Right renal cortex interstitium (tissue), 3 donors: ENCODE measurements at places on chromosomes 16 and 17. TPM values are rescaled to one million over a fixed set of nuclear protein-coding genes. Genes with fewer than 3 reads are reported as not detected.

KAT8 gene
- polyA plus RNA-seq = 66.8 TPM

GFAP gene
- 1.1 TPM for polyA plus RNA-seq

OR4D1 gene
- polyA plus RNA-seq = not detected

CLDN7 gene
- polyA plus RNA-seq = 37.3 TPM

OR3A3 gene
- not detected for polyA plus RNA-seq

ARMC7 gene
- 18.8 TPM for polyA plus RNA-seq

RASD1 gene
- 0.99 TPM for polyA plus RNA-seq

NAE1 gene
- 89.4 TPM for polyA plus RNA-seq

CCL16 gene
- polyA plus RNA-seq = 0.13 TPM

ZNF652 gene
- polyA plus RNA-seq = 23.7 TPM

ABCA6 gene
- polyA plus RNA-seq = 4.4 TPM

KRT39 gene
- not detected for polyA plus RNA-seq

HLF gene
- polyA plus RNA-seq = 5.1 TPM

KRT27 gene
- polyA plus RNA-seq = not detected

SOCS1 gene
- polyA plus RNA-seq = 3.4 TPM
